ENCODE measurements at places on chromosomes 16 and 17.

DNA sequence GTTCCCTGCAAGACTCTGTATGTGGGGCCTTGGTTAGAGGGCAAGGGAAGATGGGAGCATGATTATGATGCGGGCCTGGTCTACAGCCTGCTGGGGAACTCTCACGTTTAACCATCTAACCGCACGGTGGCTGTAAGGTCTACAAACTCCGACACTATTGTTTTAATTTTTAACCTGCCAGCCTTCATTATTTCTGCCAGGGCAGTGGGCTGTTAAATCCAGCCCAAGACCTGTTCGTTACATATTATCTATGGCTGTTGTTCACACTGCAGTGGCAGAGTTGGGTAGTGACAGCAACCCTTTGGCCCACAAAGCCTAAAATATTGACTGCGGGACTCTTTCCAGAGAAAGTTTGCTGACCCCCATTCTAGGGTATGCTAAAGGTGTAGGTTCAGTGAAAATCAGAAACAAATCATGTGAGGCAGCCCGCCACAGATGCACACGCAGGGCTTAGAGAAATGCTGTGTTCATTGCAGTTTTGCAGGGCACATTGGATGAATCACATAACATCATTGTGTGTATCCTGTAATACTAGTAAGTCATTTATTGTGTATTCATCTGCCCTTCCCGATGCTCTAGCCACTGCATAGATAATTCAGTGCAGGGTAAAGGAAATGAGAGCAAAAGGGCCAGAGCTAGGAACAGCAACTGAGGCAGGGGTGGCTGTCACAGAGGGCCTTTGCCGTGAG is 14.3 kb downstream of the SNX29 start:
- no peak for DNase-seq

DNA sequence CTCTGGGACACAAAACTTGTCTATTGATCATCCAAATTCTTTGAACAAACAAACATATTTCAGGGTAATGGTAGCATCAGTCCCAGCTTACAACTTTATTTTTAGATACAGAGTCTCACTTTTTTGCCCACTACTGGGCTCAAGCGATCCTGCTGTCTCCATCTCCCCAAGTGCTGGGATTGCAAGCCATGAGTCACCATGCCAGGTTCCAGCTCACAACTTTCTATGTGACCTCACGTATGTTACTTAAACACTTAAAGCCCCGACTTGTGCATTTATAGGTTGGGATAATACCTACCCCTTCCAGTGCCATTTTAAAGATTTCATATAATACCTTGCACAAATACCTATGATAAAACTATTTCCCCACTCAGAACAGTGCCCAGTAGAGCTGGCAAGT is 42.0 kb upstream of the KSR1 start:
- DNase-seq, result peak; percentile 31

DNA sequence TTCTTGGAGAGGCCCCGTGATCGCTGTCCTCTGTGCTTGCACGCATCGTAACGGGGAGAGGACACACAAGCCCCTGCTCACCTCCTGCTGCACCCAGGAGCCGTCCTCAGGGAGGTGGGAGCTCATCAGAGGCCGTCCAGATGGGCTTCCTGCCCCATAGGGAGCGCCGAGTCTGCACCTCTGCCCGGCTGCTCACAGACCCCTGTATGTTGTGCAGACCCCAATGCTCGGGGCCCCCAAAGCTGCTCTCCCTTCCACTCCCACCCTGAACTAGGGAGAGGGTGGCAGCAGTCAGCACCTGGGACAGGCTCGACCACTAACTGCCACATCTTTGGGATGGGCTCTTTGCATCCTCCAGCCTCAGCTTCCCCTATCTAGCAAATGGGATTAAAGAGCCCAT is 4.4 kb upstream of the ZNF469 start:
- DNase-seq, result no peak

GRCh38 chr17:17990282-17990681 is 17.6 kb downstream of the DRC3 start:
- DNase-seq, result no peak

DNA sequence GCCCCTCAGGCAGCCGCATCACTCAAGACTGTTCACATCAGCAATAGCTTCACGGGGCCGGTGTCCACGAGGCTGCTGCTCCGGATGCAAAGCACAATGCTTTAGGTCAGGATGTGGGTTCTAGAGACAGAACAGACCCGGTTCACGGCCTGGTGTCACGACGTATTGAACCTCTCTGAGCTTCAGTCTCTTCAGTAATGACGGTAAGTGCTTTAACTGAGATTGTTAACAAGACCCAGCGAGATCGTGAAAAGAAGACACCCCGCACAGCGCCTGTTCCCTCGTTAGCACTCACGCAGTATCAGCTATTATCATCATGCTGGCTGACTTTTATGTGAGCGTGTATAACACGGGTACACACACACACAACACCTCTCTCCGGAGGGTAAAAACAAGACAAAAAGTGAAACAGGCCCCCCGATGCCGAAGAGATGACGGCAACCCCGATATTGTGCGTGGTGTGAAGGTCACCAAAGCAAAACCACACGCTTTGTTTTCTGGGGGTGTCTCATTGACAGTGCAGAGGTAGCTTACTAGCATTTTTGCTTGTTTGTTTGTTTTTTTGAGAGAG is 21.4 kb upstream of the ABR start:
- DNase-seq, result peak; percentile 92

DNA sequence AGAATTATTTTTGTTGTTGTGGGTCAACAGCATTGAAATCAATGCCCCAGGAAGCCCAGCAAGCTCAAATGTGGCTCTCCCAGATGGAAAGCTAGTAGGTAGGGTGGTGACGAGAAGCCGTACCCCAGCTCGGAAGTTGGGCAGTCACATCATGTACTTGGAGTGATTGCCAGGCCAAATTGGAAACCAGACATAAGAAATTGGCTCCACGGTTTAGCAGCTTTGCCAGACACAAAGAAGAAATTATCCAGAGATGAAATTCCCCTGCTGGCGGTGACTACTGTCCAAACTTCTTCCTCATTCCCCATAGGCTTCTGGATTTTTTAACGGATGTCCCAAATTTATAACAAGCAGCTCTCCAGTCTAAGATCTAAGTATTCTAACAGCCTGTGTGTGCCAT is 95.9 kb downstream of the OR1D5 start:
- DNase-seq, result no peak

GRCh38 chr16:68640972-68641371 is 4.1 kb upstream of the CDH3 start:
- no peak for DNase-seq

DNA sequence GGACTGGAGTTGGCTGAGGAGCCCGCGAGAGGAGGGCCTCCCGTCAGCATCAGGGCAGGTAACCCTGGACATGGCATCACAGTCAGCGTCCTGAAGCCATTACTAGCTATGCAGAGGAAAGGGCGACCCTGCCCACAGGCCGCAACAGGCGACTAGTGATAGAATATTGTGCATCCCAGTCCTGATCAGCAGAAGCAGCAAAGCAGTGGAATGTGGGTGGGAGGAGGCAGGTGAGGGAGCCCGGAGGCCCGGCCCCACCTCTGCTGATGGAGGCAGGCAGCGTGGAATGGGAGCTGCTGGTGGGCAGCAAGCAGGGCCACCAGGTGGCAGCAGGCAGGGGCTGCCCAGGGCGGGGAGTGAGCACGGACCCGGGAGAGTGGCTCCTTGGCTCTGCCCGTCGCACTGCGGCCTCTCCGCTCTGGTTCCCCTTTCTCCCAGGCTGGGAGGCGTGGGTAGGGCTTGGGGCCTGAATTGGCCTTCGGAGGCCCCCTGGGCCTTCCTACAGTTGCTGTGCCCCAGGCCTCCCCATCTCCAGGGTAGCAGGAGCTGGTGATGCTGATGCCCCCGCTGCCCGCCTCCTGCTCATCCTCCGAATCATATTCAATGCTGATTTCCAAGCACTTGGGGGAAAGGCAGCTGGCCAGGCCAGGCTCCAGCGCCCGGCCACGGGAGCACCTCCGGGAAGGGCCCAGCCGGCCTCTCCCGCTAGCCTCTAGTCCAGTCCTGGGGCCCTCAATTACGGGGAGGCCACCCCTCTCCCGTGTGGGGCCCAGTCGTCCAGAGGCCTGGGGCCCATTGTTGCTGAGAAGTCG is 20.2 kb downstream of the TSPOAP1 start:
- peak; percentile 30 for DNase-seq

- DNase-seq, result no peak
These were observed 12.1 kb upstream of the HYDIN start for GRCh38 chr16:71242601-71243000.

Measured in activated CD8-positive, alpha-beta memory T cell treated with anti-CD3 and anti-CD28 coated beads, Interleukin-2, amount 10 ng/mL, durations not matched to agents 7 days and 5 days (primary cell).